ENCODE measurements at places on chromosomes 3 and 15.
A peak's percentile ranks its signal among the peaks of the same experiment; 100 is the strongest.

- no peak for DNase-seq
Measured at GRCh38 chr3:15284121-15284889, 48.1 kb downstream of the SH3BP5 start.

GRCh38 chr3:177713928-177714900, 516.9 kb upstream of the TBL1XR1 start:
- DNase-seq: no peak

DNA sequence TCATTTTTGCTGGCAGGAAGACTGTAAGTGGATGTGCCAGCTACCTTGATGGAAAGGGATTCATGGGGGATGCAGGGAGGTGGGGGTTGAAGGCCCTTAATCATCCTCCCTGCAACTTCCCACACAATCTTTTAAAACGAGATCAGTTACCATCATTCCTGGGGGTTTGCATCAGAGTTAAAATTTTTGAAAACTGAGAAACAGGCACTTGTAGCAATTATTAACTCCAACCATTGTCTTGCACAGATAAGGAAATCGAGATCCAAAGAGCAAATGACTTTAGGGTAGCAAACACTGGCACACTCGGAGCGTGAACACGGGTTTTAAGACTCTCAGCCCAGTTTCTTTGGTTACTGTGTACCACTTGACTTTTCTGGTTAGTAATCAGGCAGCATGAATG, 41.9 kb downstream of the GPD1L start:
- DNase-seq: no peak

DNA sequence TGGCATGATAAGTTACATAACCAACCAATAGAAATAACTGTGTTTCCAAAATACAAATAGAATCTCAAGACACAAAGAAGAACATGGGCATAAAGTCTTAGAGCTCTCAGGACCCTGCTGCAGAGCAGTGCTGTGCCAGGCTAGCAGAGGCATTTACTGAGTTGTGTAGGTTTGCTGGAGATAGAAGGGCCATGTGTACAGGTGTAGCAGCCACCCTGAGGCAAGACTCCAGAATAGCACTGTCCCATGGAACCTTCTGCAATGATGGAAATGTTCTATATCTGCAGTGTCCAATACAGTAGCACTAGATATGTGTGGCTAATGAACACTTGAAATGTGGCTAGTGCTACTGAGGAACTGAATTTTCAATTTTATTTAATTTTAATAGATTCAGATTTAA, 267.0 kb upstream of the UMPS start:
- no peak for DNase-seq

GRCh38 chr3:129560269-129560787, 17.4 kb downstream of the H1-8 start:
- DNase-seq: peak; percentile 85

DNA sequence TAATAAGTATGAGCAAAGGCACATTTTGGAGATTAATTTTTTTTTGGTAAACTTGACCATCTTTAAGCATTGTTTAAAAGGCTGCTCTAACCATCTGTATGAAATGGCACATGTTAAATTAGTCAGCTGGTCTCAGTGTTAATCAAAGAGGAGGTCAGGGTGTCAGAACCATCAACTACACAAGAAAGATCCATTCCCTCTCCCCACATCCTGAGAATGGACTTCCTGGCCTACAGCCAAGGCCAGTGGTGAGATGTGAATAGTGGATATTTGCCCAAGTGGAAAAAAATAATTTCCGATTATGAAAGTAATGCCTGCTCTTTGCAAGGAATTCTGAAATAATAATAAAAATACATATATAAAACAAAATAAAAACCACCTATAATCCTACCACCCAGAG, 641.7 kb downstream of the NR2F2 start:
- DNase-seq: no peak

- no peak for DNase-seq
Measured at GRCh38 chr3:114216186-114216970, 21.0 kb downstream of the ZNF80 start.

DNA sequence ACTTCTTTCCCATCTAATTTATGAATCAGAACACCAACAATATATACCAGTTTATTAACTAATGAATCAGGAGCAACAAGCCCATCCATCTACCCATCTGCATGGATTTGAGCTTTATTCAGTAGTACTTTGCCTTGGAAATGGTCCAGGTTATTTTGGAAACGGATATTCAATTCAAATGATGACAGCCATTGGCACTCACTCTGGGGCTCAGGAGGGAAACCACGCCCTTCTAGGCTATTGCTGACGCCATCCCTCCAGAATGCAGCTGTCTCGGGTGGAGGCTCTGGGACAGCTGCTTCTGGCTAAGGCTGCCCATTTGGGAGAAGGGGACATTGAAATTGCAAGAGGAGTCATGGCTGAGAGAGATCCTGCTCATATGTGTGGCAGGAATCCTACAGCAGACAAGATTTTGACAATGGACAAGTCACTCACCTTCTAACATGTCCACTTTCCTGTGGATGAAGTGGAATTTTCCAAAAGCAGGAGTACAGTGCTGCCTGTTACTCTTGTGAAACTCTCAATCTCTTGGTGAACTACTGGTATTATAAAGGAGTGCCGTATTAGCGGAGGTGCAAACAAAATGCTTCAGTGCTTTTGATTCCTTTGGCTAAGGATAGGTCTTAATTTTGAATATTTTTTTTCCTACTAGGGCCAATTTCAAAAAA, 29.3 kb upstream of the TRAK1 start:
- peak; percentile 83 for DNase-seq

DNA sequence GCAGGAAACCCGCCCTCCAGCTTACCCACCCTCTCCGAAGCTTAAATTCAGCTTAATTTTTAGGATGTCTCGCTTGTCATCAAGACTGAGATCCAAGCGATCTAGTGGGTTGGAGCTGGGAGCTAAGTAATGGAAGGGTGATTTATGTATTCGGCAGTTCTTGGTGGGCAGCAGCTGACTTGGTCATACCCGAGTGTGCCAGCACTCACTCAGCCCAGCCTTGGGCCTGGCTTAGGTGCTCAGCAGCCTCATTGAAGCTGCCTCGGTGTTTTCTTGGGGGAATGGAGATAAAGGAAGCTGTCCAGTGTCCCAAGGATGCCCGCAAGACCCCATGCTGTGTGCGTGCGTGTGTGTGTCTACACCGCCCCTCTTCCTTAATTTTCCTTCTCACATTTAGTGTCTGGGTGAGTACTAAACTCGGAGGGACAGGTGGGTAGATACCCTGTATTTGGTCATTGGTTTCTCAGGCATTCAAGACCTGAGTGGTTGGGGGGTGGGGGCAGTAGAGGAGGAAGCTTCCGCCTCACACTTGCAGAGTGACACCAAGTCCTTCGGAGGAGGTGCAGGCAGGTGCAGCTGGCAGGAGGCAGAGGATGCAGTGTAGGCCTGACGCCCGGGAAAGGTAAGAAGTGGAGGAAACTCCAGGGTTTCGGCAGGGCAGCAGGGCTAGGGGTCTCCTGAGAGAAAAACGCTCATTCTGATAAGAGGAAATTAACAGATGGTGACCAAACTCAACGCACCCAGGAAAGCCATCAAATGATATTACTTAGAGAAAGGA, 92.8 kb downstream of the PCSK6 start:
- no peak for DNase-seq

- no peak for DNase-seq
Measured at GRCh38 chr3:42520336-42520735, 17.9 kb downstream of the VIPR1 start.

DNA sequence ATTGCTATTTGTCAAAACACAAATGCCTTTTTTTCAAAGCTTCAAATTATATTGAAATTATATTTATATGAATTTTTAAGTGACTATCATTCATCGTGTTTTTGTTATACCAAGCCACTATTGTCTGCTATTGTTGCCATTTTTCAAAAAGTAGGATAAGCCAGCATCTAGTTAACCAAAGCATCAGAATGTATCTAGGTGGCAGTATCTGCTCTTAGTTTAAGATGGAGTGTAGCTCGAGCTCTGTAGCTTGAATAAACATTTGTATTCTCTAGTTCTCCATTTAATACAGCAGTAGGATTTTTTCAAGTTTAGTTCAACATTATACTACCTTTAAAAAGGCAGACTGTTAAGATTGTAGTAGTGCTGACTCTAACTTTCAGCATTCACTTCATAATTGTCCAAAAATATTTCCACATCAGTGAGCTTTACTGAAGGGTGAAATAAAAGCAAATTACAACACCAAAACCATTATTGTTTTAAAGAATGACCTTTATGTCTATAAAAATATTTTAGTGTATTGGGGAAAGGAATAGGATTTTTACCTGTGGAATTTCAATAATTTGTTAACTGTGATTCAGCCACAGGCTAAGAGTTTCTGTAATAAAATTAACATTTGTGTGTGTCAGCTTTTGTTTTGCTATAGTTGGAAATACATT, 19.6 kb upstream of the C15orf61 start:
- DNase-seq: peak; percentile 45

DNA sequence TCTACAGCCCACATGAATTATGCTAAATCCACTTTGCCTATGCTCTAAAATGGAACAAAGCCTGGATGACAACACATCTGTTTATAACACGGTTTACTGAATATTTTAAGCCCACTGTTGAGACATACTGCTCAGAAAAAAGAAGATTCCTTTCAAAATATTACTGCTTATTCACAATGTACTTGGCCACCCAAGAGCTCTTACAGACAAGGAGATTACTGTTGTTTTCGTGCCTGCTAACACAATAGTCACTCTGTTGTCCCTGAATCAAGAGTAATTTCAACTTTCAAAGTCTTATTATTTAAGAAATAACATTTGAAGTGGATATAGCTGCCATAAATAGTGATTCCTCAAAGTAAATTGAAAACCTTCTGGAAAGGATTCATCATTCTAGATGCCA, 70.9 kb downstream of the ANKRD28 start:
- DNase-seq: no peak

- DNase-seq: no peak
Measured at GRCh38 chr15:68729789-68730411, 90.8 kb downstream of the ANP32A start.

GRCh38 chr3:196740481-196741248, 1.0 kb downstream of the PAK2 start:
- peak; percentile 65 for DNase-seq

DNA sequence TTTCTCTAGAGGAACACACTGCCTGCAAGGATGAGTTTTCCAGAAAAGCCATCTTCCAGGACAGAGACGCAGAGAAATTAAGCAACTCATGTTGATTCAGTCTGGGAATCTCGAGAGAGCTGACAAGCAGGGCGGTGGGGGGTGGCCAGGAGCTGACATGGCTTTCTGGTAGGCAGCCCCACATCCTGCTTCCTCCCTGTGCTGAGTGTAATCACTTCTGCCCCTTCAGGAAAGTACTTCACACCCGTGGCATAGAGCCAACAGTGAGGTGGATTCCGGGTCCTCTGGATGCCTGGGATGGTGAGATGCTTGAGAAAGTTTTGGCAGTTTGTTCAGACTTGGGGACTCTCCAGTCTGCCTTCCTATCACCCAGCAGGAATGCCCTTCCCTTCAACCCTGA, 221.1 kb downstream of the SLCO3A1 start:
- DNase-seq: no peak

- DNase-seq: no peak
Measured at GRCh38 chr3:51796854-51797253, 17.8 kb upstream of the IQCF6 start.

GRCh38 chr3:101266071-101266470, 54.3 kb downstream of the IMPG2 start:
- DNase-seq: no peak

DNA sequence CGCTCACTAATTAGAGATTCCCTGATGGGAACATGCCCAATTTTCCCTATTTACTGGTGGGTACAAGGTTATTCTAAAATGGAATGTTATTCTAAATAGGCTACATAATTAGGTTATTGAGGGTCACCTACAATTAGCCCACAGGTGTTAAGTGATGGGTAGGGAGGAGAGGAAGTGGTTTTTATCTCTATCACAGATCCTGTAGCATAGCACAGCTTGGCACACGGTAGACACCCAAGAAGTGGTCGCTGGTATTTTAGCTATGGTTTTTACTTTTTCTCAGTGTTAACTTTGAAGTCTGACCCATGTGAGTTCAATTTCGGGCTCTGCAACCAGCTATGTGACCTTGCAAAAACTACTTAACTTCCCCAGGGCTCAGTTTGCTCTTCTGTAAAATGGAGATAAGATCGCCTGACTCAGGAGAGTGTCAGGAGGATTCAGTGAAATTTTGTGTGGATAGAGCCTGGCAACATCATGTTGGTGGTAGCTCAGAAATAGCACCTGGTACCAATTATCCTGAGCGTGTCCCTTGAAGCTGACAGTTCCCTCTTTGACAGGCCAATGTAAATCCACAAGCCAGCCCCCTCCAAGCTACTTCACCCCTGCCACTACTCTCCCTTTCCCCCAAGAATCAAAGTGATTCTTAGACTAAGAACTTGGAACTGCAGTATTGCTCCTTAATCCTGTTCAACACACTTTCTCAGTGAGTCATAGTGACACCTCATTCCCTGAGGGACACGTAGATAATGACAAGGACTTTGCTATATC, 8.7 kb upstream of the LMCD1 start:
- DNase-seq: no peak

GRCh38 chr3:151135541-151136337, 50.3 kb downstream of the MED12L start:
- no peak for DNase-seq

DNA sequence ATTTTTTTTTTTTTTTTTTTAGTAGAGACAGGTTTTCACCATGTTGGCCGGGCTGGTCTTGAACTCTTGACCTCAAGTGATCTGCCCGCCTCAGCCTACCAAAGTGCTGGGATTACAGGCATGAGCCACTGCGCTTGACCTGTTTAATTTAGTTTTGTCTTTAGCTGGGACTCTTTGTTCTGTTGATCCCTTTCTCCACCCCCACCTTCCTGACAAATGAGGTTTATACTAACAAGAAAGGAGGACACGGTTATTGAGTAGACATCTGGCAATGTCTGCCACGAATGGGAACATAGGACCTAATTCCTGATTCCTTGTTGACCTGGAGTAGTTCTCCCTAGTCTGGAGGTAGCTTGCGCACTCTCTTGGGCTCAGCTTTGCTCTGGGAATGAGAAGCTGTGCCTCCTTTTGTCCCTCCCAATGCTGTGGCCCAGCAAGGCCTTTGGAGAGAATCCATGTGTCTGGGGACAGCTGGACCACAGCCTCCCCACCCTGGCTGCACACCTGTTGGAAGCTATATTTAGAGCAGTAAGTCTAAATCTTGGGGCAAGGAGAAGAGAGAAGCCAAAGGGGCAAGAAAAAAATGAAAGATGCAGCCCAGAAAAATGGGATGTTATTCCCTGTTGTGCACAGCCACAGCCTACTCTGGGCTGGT, 53.2 kb upstream of the ADPGK start:
- DNase-seq: no peak

GRCh38 chr15:36605604-36606263, 26.3 kb downstream of the CDIN1 start:
- DNase-seq: no peak

- no peak for DNase-seq
Measured at GRCh38 chr3:150315721-150316120, 92.4 kb upstream of the TSC22D2 start.

All from fibroblast of villous mesenchyme (primary cell).